Uterus (tissue), 4 donors: ENCODE measurements at places on chromosomes 6 and 20. TPM values are rescaled to one million over a fixed set of nuclear protein-coding genes. Genes with fewer than 3 reads are reported as not detected.

DNA sequence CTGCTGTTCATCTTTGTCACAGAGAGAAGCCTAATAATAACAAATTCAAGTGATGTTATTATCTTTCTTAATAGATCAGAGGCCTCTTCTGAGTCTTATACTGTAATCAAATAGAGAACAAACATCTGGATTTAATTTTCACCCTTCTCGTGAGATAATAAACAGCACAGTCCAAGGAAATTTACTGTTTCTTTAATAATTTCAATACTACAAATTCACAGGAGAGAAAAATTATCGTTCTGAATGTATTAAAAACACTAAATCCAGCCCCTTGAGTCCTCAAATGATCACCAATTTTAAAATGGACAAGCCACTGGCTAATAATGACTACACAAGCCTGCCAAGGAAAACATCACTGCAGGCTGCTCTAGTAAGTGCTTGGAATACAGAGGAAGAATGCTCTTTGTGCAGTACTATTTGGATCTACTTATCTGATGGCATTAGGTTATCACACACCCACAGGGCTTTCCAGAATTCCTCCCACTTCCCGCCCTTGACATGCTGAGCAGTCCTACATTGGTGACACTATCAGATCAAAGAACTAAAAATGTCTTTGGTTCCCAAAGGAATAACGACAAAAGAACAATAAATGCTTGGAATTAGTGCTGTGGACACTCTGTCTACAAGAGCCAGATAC lies 38.1 kb downstream of the SYNE1 start:
- H3K27ac ChIP-seq: peak overlapping the region; percentile 38
- no peak overlapping the region for H3K4me3 ChIP-seq
- no peaks in the 10 kb centered on the region for H3K36me3 ChIP-seq
- H3K4me1 ChIP-seq: peaks cover 8% of the 10 kb centered on the region

SIRPB2 gene
- total RNA-seq: 1.7 TPM

BHLHE23 gene
- total RNA-seq: not detected

SLC17A2 gene
- total RNA-seq: not detected

DNA sequence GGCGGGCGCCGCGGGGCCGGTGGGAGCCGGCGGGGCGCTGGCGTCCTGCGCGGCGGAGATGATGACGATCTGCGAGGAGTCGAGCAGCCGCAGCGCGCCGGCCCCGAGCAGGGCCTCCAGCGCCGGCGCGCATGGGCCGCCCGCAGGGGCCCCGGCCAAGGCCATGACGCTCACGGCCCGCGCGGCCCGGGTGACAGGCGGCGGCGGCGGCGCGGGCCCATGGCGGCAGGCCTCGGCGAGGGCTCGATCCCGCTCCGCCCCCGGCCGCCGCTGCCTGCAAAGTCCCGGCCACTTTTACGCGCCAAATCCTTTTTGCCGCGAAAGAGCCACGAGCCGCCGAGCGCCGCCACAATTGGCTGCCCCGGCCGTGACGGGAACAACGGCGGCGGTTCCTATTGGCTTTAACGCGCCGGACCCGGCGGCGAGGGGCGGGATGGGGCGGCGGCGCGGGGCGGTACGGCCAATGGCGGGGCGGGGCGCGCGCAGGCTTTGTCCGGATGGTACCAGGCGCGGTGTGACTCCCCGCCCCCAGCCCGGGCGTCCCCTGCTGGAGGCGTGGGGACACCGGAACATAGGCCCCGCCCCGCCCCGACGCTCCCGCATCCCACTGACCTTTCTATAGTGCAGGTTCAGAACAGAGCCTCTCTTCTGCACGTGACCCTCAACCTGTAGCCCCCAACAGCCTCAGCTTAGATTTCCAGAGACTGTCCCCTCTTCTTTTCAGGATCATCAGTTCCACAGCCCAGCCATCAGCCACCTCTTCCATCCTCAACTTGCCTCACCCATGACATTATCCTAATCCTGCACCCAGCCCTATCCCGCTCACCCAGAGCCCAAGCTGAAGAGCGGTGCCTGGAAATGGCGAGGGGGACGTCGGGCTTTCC lies at the start of gene E2F1:
Gene E2F1, minus strand, starts transcription at position 286 of the 884 bp plus-strand sequence. Its CDS starts 121 bp downstream, at position 165.
- no peaks in the 10 kb centered on the region for H3K4me1 ChIP-seq
- peak within 1 kb of the TSS; percentile 34 for H3K4me3 ChIP-seq
- peak within 1 kb of the TSS; percentile 71 for H3K27ac ChIP-seq
- no peaks in the 10 kb centered on the region for H3K27me3 ChIP-seq
- peak; percentile 92 for DNase-seq

DNA sequence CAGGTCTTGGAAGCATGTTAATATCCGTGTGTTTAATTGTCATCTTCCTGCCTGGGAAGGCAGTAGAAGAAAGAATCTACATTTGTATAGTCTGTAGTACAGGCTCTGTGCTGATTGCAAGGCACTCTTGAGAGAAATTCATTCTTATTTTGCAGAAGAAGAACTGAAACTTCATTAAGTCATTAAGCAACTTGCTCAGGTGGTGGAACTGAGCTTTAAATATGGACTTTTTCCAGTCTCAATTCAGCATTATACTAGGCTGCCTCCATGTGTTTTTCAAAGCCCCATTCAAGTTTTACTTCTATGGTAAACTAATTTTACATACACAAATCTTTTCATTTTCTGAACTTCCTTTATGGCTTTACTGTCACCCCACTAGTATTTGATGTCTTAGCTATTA lies 18.7 kb downstream of the ZNF451 start:
- DNase-seq: no peak
- no peaks in the 10 kb centered on the region for H3K27me3 ChIP-seq
- no peaks in the 10 kb centered on the region for H3K36me3 ChIP-seq
- no peak overlapping the region for H3K27ac ChIP-seq
- no peak overlapping the region for H3K4me3 ChIP-seq

DNA sequence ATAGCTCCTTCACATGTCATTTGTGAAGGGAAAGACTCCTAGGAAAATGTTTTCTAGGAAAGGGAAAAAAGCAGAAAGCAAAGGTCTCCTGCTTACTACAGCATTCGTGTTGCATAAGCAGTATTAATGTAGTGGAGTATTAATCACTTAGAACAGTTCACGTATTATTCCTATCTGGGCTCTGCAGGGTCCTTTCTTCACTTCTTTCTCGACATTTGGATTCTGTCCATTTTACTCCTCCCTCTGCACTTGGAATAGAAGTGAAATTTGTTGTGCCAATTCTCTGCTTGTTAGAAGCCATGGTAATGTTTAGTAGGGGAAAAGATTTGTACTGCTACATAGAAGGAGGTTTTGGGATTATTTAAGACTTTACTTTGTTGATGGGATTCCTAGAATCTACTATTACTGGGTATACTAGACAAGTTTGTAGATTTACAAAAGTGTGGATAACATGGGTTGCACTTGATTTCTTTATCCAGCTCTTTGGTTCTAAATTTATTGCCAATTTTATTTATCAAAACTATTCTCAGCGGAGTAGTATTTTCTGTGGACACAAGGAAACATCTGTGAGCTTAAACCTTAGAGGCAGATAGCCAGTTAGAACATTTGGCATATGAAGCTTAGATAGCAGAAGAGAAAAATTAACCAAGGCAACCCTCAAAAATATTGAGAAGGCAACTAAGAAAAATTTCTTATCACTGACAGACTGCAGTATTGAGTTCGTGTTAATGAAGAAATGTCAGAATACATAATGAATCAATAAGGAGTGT lies 108.4 kb upstream of the ESR1 start:
- no peaks in the 10 kb centered on the region for H3K36me3 ChIP-seq

DNA sequence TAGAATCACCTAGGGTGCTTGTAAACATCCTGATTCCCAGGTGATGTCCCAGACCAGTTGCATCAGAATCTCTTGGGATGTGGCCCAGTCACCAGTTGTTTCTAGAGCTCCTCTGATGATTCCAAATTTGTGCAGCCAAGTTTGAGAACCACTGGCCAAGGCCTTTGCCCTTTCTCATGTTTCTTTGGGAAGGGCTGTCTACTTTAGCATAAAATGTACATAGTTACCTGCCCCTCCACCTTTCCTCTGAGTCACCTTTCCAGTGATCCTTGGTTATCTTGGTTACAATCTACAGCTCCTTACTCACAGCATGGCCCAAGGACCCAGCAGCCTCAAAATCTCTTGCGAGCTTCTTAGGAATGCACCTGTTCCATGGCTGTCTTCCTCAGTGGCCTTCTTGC lies 266.4 kb upstream of the PRND start:
- no peaks in the 10 kb centered on the region for H3K27me3 ChIP-seq
- no peak overlapping the region for H3K4me3 ChIP-seq
- no peak for DNase-seq
- H3K36me3 ChIP-seq: no peaks in the 10 kb centered on the region

- H3K36me3 ChIP-seq: no peaks in the 10 kb centered on the region
- no peak overlapping the region for H3K27ac ChIP-seq
- H3K27me3 ChIP-seq: no peaks in the 10 kb centered on the region
- H3K4me3 ChIP-seq: no peak overlapping the region
Measured at GRCh38 chr6:13468839-13469238, 18.6 kb downstream of the GFOD1 start.

TRIM39 gene
- total RNA-seq: 18.8 TPM

GRCh38 chr6:108559884-108560462 lies 744 bp upstream of the FOXO3 start:
- H3K4me3 ChIP-seq: peak overlapping the region; percentile 86
- H3K4me1 ChIP-seq: no peaks in the 10 kb centered on the region

- H3K36me3 ChIP-seq: no peaks in the 10 kb centered on the region
- no peak overlapping the region for H3K27ac ChIP-seq
- peak overlapping the region; percentile 14 for H3K4me3 ChIP-seq
- DNase-seq: no peak
- no peaks in the 10 kb centered on the region for H3K4me1 ChIP-seq
- peaks cover 6% of the 10 kb centered on the region for H3K27me3 ChIP-seq
Measured at GRCh38 chr6:166307082-166308032, 835 bp downstream of the PRR18 start.

DNA sequence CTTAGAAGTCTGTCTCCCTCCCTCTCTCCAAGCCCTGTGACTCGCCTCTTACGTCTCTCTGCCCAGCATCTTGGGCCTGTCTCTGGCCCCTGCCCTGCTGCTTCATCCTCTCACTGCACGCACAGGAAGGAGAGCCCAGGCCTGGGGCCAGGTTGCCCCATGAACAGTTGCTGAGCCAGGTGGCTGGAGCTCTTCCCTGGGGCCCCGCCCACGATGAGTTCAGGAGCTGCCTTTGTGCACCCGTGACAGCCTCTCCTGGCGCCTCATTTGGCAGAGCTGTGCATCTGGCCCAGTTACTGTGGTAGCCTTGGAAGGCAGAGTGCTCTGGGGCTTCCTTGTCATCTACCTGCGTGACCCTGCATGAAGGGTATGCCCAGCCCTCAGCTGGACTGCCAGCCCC lies 44.5 kb downstream of the SLC52A3 start:
- no peaks in the 10 kb centered on the region for H3K4me1 ChIP-seq
- no peak for DNase-seq
- H3K36me3 ChIP-seq: no peaks in the 10 kb centered on the region
- peaks cover 5% of the 10 kb centered on the region for H3K27me3 ChIP-seq
- H3K4me3 ChIP-seq: no peak overlapping the region

- no peak overlapping the region for H3K27ac ChIP-seq
- H3K27me3 ChIP-seq: no peaks in the 10 kb centered on the region
- DNase-seq: no peak
- no peaks in the 10 kb centered on the region for H3K4me1 ChIP-seq
- no peaks in the 10 kb centered on the region for H3K36me3 ChIP-seq
Measured at GRCh38 chr6:44734886-44735629, 347.6 kb downstream of the CDC5L start.
